ENCODE measurements at places on chromosomes 4 and X.

GRCh38 chr4:40247350-40247749 is 50.5 kb downstream of the RHOH start:
- DNase-seq: no peak

DNA sequence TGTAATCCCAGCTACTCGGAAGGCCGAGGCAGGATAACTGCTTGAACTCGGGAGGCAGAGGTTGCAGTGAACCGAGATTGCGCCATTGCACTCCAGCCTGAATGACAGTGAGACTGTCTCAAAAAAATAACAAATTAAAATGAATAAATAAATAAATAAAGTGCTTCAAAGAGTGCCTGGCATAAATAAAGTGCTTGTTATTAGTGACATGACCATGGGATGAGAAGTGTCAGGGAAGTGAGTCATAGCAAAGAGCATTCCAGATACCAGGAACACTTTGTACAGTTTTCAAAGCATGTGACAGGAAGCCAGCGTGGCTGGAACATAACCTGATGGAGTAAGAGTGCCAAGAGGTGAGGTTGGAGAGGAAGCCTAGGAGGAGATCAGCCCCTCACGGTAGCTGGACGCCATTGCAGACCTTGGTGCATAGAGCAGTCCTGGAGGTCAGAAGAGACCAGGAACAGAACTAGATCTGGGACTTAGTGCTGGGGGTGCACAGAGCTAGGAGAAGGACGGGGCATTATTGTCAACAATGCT is 6.0 kb upstream of the WDR13 start:
- DNase-seq: no peak

GRCh38 chr4:78337244-78338020 is 214.1 kb upstream of the ANXA3 start:
- DNase-seq: no peak

GRCh38 chr4:42371305-42372252 is 25.7 kb upstream of the SHISA3 start:
- no peak for DNase-seq

- DNase-seq: peak; percentile 69
These were observed 175.9 kb upstream of the RPS6KA3 start for GRCh38 chrX:20442597-20442996.

DNA sequence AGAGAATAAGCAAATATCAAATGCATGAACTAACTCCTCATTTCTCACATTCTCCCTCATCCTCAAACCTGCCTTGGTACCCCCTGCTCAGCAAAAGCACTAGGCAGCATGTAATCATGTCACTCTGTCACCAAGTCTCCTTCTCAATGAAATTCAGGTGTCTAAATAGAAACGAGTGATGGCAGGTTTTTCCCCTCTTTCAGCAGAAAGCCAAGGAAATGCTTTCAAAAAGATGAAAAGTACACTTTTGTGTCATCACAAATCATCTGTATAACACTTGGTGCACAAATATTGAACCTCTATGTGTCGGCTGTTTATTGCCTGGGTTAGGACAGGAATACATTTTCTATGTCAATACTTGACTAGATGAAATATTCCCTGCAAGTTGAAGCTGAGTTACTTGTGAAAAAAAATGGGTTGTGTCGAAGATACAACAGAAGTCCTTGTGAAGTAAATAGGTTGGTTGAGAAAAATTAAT is 285.1 kb upstream of the MAGEB18 start:
- no peak for DNase-seq

GRCh38 chrX:131802836-131803626 is 220.1 kb upstream of the STK26 start:
- DNase-seq: peak; percentile 17

DNA sequence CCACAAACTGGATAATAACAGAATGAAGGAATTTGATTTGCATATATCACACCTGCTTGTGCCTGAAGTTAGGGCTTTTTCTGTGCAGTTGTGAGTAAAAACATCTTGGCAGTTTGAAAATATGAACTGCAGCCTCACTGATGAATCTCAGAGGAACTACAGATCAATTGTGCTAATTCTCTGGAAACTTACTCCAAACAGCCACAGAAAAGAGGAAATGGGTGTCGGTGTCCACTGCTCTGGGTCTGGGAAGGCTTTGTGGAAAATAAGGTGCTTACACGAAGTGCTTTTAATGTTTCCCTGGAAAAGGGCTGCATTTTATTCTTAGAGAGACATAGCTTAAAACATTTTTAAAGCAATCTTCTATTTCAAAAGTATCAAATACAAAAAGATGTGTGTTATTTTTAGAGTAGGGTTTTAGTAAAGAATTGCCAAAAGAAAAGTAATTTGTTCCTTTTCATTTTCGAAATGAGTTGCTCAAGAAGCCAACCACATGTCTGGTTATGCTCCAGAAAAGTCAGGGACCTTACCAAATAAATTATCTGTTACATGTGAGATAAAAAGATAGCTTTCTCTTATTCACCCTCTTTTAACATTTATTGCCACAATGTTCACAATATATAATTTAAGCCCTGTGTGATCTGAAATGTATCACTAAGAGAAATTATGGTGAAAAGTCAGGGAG is 240.1 kb downstream of the FRAS1 start:
- no peak for DNase-seq

GRCh38 chrX:109954955-109955354 is 48.0 kb upstream of the TMEM164 start:
- DNase-seq: no peak

- DNase-seq: no peak
These were observed 91.1 kb upstream of the VEGFC start for GRCh38 chr4:176883681-176884418.

DNA sequence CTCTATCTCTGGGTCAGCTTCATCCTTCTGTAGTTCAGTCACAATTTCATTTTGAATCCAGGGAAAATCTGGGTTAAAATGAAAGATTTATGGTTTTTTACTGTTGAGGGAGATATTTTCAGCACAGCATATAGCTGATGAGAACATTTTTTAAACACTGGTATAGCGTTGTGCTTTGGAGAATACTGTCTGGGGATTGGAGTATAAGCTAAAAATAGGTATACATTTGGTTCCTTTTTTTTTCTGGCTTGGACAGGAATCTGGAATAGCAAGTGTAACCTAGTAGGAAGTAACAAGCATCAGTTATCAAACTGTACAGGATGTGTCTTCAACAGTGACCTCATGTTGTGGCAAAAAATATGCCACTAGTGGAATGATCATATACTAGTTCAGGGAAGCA is 149.1 kb downstream of the GRXCR1 start:
- DNase-seq: no peak

GRCh38 chr4:40327340-40327739 is 7.8 kb upstream of the CHRNA9 start:
- DNase-seq: no peak

DNA sequence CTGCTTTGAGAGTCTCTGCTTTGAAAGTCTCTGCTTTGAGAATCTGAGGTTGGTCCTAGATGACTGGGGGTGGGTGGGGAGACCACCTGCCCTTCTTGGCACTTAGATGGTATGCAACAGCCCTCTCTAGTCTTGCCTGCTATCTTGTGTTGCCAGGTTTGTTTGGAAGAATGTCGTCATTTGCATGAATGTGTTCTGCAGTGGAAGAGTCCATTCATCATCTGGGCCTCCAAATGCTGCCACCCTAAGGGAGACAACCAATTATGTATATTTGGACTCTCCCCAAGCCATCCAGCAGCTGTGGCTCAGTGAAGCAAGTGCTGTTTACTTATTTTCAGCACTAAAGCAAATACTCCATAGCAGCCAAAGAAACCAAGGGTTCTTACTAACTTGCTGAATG is 44.6 kb upstream of the TRPC5OS start:
- no peak for DNase-seq

DNA sequence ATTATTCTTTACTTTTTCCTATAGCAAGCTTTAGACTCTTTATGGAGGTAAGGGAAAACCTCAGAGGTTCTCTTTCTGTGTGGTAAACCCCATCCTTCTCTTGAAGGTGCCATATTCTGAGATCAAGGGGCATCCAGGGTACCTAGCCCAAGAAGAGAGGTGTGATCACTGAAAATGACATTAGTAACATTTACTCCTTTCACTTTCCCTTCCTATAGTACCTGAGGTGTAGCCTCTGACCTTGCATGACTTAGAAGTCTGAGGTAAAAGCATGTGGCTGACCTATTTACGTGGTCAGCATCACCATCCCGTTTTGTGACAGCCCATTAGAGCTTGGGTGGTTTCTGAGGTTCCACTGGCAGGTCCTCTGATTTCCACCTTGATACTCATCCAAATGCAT is 25.7 kb downstream of the SGMS2 start:
- no peak for DNase-seq

GRCh38 chr4:106981431-106981830 is 54.7 kb downstream of the DKK2 start:
- no peak for DNase-seq

DNA sequence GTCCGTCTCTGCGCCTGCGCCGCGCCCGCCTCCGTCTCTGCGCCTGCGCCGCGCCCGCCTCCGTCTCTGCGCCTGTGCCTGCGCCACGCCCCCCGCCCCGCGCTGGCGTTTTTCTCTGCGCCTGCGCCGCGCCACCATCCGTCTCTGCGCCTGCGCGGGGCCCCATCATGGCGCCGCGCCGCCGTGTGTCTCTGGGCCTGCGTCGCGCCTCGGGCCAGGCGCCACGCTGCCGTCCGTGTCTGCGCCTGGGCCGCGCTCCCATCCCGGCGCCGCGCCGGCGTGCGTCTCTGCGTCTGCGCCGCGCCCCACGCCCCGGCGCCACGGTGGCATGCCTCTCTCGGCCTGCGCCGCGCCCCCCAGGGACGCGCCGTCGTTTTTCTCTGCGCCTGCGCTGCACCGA is 51.8 kb upstream of the DUX4 start:
- no peak for DNase-seq

- no peak for DNase-seq
These were observed 71.2 kb downstream of the SUPT20HL2 start for GRCh38 chrX:24242649-24243175.

- no peak for DNase-seq
These were observed 5.0 kb upstream of the DDX60L start for GRCh38 chr4:168485156-168485910.

- DNase-seq: no peak
These were observed 349.4 kb downstream of the ARHGAP24 start for GRCh38 chr4:85824166-85824945.

DNA sequence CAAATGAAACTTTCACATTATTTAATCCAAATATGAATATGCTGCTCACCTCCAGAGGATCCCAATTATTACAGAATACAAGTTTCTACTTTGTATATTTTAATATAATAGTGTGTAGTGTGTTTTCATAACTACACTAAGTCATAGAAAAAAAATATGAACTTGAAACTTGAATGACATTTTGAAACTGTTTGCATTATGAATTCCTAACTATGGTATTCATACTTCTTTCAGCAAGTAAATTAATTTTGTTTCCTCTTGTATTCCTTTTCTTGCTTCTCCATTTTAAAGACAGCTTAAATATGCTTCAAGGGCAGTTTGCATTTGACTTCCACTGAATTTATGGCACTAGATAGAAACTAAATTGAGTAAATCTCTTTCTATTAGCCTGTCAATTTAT is 177.1 kb downstream of the BMPR1B start:
- DNase-seq: no peak

DNA sequence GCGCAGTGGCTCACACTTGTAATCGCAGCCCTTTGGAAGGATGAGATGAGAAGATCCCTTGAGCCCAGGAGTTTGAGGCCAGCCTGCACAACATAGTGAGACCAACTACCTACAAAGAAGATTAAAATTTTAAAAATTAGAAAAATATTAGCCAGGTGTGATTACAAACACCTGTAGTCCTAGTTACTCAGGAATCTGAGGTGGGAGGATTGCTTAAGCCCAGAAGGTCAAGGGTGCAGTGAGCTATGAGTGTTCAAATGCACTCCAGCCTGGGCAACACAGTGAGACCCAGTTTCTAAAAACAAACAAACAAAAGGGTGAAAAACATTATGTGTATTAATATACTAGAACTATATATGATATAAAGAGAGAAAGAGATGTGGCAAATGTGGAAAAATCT is 36.8 kb upstream of the NKX6-1 start:
- DNase-seq: no peak

- no peak for DNase-seq
These were observed 3.1 kb downstream of the NKX3-2 start for GRCh38 chr4:13541176-13541604.

GRCh38 chrX:40457406-40457805 is 123.4 kb upstream of the ATP6AP2 start:
- no peak for DNase-seq

DNA sequence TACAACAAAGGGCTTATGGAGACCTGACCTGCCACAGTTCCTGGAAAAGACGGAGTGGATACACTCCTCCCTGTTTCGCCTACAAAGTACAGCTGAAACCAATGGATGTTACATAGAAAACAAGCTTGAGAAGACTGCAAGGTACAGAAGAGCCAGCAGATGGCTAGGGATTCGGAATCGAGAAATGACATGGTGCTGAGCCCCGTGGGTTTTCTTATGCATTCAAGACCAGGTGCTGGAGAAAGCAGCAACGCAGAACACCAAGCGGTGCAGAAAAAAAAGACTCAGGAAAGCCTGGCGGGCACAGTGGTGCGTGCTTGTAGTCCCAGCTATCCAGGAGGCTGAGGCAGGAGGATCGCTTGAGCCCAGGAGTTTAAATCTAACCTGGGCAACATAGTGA is 13.8 kb downstream of the TIMM17B start:
- DNase-seq: no peak

DNA sequence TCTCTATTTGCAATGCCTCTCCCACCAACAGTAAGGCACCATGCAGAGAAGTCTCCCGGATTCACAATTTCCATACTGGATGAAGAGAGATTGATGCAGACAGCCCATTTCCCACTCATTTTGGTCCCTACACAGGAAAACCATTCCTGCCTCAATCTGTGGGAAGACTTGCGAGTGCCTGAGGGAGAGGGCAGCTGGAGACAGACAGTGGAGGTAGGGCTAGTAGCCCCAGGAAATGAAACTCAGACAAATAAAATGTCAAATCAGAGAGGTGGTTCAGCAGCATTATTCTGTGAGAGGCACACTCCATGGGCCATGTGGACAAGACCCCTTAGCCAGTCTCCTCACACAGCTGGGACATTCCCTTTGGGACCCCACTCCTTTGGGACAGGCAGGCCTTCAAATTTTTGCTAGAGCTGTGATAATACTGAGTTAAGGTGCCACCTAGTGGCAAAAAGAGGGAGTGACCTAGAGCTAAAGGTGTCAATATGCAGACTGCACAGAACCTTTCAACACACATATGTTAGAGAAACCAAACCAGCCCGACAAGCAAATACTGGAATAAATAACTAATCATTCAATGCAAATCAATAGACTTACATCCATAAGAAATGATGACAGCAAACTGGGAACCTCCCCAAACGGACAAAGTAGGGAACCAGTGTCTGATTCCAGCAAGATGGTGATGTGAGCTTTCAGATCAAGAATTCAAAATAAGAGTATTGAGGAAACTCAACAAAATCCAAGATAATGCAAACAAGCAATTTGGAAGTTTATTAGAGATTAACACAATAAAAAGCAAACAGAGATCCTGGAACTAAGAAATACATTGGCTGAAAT is 1865.3 kb upstream of the AGA start:
- DNase-seq: no peak
